CD4-positive, alpha-beta T cell treated with Interleukin-6 at 100 ng/mL for 8 hours (primary cell): ENCODE measurements at places on chromosomes 1 and 21.

DNA sequence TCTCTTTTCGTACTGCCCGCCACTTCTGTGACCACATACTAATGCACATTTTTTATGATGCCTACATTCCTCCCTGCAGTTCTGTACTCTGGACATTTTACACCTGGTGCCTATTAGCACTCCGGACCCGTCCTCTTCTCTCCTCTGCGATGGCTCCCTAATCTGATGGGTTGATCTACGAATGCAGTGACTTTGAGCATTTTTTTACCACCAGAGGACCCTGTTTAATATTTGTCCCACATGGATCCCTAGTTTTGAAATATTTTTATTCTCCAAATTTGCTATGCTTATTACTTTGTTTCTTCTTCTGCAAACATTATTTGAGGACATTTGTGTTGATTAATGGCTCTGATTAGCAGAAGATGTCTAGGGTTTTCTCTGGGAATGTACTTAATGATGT, 5.2 kb downstream of the PPFIA4 start:
- DNase-seq = no peak

GRCh38 chr1:214563881-214564280, 12.5 kb upstream of the PTPN14 start:
- no peak for DNase-seq

DNA sequence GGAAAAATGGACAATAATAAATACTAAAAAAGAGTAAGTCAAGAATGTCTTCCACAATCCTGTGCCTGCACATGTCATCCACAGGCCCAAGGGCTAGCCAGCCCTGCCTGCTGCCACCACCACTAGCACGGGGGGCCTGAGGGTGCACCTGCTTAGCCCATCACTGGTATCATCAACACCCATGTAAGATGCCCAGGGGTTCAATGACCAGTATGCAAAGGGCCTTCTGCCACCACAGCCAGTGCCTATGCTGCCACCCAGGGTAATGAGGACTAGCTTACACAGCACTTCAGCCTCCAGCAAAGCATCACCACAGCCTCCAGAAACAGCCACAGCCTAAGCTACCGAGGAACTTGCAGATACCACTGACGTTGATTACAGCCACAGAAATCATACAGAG, 46.3 kb downstream of the POFUT2 start:
- DNase-seq = no peak

DNA sequence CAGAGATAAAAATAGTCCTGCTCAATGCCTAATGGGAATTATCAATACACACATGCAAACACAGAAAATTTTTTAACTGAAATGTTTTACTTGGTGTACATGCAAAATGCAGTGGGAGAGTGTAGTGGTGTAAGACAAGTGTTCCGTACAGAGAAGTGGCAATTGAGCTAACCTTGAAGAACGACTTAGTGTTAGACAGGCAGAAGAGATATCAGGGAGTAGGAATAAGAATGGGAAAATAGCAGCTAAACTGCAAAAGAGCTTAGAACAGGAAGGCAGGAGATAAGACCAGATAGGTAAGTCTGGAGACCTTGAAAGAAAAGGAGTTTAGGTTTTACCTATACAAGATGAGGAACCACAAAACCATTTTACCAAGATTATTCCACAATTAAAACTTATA, 9.0 kb downstream of the USP24 start:
- DNase-seq = no peak

GRCh38 chr21:23809573-23809972, 1797.7 kb downstream of the MRPL39 start:
- no peak for DNase-seq

GRCh38 chr1:1194723-1195122, 11.7 kb downstream of the TNFRSF18 start:
- no peak for DNase-seq

GRCh38 chr1:1431845-1432273, 3.6 kb upstream of the VWA1 start:
- DNase-seq = no peak

DNA sequence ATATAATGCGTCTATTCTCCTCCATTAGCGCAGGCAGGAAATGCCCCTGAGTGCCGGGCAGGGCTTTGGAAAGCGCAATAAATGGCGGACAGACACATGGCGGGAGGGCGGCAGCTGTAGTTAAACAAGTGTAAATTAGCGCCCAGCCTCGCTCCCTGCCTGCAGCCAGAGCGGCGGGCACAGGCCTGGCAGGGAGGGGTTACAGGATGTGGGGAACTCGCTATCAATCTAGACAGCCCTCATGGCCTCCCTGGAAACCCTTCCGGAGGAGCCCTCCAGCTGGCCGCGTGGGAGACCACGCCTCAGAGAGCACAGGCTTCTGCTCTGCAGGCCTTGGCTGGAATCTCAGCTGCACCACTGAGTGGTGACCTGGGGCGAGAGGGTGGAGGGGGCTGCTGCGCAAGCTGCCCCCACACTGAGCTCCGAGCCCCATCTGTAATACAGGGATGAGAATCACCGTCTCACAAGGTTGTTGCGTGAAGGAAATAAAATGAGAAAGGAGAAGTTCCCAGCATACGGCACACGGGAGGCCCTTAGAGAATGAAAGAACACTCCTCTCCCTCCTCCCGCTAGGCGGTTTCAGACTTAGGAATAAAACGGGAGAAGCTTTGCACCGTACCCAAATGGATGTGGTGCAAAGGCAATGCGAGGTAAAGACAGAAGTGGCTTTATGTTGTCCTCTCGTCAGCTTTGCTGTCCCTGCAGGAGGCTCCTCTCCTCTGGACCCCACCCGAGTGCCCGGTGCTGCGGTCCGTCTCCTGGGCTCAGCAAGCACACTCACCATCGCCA, 167.2 kb upstream of the POU3F1 start:
- no peak for DNase-seq

DNA sequence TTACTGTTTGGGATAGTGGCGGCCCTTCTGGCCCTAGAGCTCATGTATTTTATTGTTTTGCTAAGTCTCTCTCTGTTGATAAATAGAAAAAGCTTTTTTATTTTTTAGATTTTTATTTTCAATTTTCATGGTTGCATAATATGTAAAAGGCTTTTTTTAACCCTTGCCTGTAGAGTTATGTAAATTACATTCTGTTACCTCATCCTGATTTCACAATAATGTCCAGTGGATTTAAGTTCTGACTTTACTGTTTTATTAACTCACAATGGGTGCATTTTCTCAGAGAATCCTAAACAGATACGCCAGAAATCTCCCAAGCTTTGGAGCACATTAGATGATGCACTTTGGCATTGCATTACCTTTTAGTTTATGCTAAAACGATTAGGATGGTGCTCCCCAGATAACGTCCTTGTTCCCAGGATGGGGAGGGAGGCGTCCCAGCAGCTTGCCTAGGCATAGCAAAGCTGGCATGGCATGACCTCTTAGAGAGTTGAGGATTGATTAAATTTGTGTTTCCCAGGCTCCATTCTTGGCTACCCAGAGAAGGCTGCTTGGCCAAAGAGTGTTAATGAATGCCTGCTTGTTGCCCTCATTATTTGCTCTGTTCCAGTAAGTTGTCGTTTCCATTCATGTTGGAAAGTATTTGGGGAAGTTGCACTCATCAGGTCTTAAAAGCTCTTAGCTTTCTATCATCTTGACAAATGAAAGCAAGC, 17.1 kb downstream of the UTP25 start:
- DNase-seq = no peak

DNA sequence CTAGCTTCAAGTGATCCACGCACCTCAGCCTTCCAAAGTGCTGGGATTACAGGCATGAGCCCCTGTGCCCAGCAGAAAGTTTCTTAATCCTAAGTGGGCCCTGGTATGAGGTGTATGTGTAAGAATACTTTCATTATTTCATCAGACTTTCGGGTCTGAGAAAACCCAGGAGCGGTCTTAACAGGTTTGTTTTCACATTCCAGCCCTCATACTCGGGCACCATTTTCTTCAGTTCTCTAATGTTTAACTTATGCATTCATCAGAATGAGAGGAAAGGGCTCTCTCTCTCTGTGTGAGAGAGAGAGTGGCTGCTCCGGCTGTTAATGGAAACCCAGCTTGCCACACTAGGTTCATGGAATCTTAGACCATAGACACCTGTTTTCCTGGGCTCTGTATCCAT, 4.2 kb upstream of the PADI1 start:
- no peak for DNase-seq

- no peak for DNase-seq
Measured at GRCh38 chr21:21436012-21436534, 437.9 kb downstream of the NCAM2 start.

GRCh38 chr1:167137793-167138510, 44.1 kb downstream of the STYXL2 start:
- DNase-seq = no peak

DNA sequence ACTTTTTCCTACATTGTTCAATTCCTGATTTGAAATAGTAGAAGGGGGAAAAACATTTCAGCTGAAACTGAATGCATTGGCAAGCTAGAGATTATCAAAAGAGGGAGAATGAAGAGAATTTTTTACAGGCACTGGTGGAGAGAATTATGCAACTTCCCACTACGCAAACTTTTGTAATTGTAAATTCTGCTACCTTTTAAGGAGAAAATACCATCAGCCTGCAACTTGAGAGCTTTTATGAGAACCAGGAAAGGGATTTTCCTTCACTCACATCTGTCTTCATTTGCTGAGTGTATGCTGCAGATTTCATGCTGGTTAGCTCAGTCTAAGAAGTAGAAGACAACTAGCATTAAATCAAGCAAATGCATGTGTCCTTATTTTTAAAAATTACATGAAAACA, 43.7 kb downstream of the ADAMTS1 start:
- no peak for DNase-seq

DNA sequence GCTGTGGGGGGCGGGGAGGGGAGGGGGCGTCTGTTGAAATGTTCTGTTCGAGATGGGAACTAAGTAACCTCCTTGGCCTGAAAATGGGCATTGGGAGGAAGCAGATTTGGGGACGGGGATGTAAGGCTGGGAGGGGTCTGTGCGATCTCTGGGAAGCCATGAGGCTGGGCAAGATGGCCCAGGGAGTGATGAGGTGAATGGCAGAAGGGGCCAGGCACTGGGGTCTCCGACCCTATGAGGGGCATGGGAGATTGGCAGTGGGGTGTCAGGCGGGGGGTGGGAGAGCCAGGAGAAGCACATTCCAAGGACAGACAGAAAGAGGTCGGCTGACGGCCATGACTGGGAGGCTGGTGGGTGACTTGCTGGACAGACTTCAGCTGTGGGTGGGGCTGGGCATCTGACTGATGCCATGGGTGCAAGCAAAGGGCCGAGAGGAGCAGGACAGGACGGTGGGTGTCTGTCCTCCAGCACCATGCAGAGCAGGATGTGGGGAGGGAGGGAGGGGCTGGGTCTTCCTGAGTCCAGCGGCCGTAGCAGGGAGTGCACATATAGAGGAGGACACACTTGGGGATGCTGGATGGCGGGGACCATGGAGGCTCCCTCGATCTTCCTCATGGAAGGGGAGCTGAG, 30.0 kb upstream of the COL18A1 start:
- no peak for DNase-seq

DNA sequence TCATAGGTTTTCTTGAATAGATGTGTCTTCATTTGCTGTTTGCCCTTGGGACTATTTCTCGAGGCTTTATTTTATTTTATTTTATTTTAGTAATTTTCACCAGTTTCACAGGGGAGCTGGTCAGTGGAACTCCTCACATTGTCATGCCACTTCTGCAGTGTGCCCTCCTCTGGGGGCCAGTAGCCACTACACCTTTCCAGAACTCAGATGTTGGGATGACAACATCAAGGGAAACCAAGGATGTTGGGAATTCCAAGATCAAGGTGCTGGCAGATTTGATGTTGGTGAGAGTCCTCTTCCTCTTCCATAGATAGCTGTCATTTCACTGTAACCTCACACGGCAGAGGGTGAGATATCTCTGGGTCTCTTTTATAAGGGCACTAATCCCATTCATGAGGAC, 35.5 kb downstream of the SLC26A9 start:
- DNase-seq = no peak

GRCh38 chr21:46004168-46004861, 22.7 kb downstream of the COL6A1 start:
- DNase-seq = no peak

GRCh38 chr21:28640326-28640725, 352.4 kb downstream of the LTN1 start:
- DNase-seq = no peak

GRCh38 chr21:16363518-16363917, 633.7 kb downstream of the USP25 start:
- DNase-seq = no peak

GRCh38 chr1:219278288-219278687, 104.6 kb downstream of the LYPLAL1 start:
- no peak for DNase-seq

DNA sequence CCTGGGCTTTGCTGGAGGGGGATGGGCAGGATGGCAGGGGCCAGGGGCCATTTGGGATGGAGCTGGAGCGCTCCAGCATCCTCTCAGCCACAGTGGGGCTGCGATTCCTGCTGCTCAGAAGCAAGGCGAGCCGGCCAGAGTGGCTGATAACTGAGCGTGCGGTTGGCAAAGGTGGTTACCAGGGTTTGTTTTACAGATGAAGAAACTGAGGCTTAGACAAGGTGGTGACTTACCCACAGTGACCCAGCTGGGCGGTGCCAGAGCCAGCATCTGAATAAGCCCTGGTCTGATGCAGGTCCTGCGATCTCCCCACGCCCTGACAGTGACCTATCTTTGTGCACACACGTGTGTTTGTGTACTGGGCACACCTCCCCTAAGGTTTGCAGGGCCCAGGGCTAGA, 5.9 kb upstream of the PRXL2B start:
- DNase-seq = no peak

GRCh38 chr1:48735796-48736195, 40.9 kb downstream of the BEND5 start:
- no peak for DNase-seq

- DNase-seq = no peak
Measured at GRCh38 chr1:169144941-169145626, 38.6 kb downstream of the ATP1B1 start.

DNA sequence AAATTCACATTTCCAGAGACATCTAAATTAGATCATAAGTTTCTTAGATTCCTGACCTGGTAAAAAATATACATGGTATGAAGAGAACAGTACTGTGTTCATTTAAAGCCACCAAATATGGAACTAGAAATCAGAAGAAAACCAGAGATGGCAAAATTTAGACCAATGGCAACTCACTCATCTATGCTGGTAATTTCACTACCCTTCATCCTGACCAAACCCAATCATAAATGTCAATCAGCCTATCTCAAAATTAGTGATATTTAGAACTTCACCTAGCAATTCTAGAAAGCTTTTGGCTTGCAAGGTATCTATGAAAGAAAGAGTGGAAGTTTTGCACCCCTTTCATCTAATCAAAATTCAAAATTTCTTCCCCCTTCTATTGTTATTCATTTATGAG, 107.7 kb downstream of the NIBAN1 start:
- no peak for DNase-seq

GRCh38 chr1:245688536-245689453, 534.0 kb downstream of the KIF26B start:
- no peak for DNase-seq

GRCh38 chr1:242057745-242058115, 58.8 kb upstream of the MAP1LC3C start:
- DNase-seq = no peak
